ENCODE measurements at places on chromosomes 4 and X. TPM values are rescaled to one million over a fixed set of nuclear protein-coding genes. Genes with fewer than 3 reads are reported as not detected.
A peak's percentile ranks its signal among the peaks of the same experiment; 100 is the strongest.

- DNase-seq, result no peak
Observed at GRCh38 chr4:156729416-156729815, 242.2 kb downstream of the PDGFC start.

GRCh38 chrX:153371256-153371655 lies 29.9 kb downstream of the PNMA6E start:
- DNase-seq, result no peak

Gene OFD1
- 20.7 TPM for polyA plus RNA-seq

DNA sequence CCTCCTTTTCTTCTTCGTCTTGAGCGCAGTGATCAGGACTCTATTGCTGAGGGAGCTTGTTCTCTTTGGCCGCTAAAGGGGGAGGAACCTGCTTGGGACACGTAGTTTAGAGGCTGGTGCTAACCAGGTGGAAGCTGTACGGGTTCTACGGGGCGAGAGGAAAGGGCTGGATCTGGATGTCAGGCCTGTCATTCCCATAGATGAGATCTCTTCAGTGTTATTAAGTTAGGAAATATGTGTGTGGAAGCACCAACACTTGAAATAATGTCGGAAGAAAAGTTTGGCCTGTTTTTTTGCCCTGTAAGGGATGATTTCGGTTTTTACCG lies 643 bp downstream of the SRP72 start:
- no peak for DNase-seq

DNA sequence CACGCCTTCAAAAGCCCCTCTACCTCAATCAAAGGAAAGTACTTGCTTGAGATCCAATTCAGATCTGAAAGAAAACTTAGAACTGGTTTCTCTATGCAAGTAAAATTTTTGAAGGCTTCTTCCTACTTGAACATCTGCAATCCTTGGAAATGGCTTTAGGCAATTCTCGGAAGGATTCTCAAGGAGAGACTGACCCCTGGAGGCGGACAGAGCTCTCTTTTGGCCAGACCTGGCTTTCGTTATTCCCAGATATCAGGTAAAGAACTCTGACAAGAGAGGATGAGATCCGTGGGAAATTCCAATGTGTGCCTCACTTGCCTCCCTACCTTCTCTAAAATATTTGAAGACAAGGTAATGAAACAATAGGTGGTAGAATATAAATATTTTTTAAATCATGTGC lies 670.3 kb upstream of the FAM241A start:
- DNase-seq, result peak; percentile 1

Gene TGIF2LX
- not detected for polyA plus RNA-seq

DNA sequence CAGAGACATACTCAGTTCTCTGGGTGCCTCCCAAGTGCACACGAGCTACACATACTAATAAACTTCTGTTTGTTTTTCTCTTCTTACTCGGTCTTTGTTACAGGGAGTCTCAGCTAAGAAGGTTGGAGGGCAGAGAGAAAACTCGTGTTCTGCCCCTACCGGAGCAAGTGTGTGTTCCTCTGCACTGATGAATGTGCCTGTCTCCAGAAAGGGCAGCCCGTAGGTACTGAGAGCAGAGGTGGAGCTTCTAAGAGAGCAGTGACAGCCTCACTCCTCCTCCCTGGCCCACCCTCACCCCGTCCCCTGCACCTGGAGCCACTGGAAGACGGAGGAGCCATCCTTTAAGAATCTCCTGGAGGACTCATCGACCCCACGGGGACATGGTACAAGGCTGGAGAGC lies 67.6 kb downstream of the MTNR1A start:
- no peak for DNase-seq

GRCh38 chr4:8739317-8739716 lies 132.3 kb downstream of the HMX1 start:
- no peak for DNase-seq

GRCh38 chr4:41135801-41136200 lies 78.5 kb downstream of the APBB2 start:
- no peak for DNase-seq

DNA sequence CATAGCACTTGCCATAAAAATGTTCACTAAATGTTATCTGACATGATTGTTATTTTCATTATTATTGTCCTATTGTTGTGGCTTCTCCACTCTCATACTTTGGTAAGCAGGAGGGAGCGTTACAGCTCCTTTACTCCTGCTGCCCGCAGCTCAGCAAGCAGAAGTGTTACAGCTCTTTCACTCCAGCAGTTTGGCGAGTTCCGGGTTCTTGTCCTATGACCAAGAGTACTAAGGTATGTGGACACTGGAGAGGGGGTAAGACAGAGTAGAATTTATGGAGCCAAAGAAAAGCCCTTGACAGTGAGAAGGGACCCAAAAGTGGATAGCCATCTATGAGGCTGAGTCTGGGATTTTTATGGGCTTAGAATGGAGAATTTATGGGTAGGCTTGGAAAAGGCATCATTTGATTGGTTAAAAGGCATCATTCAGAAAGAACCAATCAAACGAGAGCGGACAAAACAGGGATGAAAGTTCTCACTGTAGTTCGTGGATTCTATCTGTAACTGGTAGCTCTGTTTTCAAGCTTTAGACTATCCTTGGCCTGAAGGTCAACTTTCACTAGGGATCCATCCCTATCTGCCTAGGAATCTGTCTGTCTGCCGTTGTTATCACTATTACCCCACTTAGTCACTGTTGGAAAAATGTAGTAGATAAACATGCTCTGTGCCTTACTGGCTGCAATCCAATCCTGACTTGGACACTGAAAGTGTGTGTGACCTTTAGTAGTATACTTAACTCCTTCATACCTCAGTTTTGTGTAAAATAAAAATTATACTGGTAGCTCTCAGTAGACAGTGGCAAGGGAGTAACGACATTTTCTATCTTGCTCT lies 545.6 kb upstream of the LCORL start:
- no peak for DNase-seq

Gene HAND2
- polyA plus RNA-seq, result 0.10 TPM

Gene GLOD5
- not detected for polyA plus RNA-seq

Gene IL2RG
- polyA plus RNA-seq, result 1.5 TPM

DNA sequence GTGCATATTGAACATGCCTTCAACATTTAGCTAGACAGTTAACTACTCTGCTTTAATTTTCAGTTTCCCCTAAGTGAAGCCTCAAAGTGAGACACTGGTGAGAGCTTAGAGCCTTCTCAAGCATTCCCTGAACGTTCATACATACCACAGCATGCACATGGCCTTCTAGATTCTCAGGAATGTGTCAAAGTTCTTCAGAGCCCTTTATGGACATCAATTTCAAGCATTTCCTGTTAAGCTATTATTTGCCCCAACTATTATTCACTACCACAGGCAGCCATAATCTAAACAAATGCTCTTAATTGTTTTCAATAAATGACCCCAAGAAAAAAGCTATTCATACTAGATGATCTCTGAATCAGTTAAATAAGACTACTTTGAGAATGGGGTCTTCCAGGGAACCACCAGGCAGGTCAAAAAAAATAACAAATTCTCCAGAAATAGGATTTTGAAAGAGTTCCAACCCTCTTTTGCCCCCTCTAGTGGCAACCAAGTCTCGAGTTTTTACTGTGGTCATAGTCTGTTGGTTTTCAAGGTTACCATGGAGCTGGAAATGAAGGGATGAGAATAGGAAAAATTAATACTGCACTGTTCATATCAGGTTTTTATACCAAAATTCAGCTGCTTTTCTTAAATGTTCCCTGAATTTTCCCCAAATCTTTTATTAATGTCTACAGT lies 235.4 kb downstream of the RAB28 start:
- DNase-seq, result no peak

DNA sequence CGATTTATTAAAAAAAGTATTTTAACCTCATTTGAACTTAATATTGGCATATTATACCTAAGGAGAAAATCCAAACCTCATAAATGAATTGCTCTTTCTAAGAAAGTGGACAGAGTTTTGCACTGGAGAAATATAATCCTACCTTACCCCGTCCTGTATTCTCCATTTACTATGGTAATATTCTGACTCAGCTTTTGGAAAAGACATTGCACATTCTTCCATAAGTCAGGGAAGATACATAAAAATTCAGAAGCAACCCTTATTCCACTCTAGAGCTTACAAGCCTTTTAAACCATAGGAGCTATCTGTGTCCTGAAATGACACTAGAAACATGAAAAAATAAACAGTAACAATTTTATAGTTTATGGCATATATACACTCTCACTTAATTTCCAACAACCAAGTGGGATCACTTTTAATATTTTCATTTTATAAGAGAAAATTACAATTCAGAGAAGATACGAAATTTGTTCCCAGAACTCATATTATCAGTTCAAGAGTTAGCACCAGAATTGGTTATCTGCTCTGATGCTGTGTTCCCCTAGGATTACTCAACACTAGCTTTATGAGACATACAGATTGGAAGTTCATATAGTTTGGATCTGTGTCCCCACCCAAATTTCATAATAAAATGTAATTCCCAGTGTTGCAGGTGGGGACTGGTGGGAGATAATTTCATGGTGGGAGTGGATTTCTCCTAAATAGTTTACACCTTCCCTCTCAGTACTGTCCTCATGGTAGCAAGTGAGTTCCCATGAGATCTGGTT lies 359.4 kb downstream of the ARAP2 start:
- DNase-seq, result no peak

Measured in forelimb muscle (tissue), 1 donor.